ENCODE measurements at places on chromosomes 7 and 10. TPM values are rescaled to one million over a fixed set of nuclear protein-coding genes. Genes with fewer than 3 reads are reported as not detected.
A peak's percentile ranks its signal among the peaks of the same experiment; 100 is the strongest.

FAM221A gene
- 2.2 TPM for total RNA-seq

CREM gene
- 58.3 TPM for total RNA-seq

ATOH7 gene
- total RNA-seq, result 0.37 TPM

PON3 gene
- total RNA-seq, result not detected

FUOM gene
- total RNA-seq, result 103 TPM

CUBN gene
- total RNA-seq, result 0.06 TPM

CRPPA gene
- total RNA-seq, result 0.25 TPM

HYAL4 gene
- not detected for total RNA-seq

SCART1 gene
- total RNA-seq, result 0.18 TPM

PON1 gene
- not detected for total RNA-seq

MSS51 gene
- total RNA-seq, result 0.86 TPM

CDC14C gene
- not detected for total RNA-seq

KLLN gene
- total RNA-seq, result not detected

NRBF2 gene
- total RNA-seq, result 46.0 TPM

FAM237B gene
- total RNA-seq, result not detected

LIPA gene
- total RNA-seq, result 23.0 TPM

DNA sequence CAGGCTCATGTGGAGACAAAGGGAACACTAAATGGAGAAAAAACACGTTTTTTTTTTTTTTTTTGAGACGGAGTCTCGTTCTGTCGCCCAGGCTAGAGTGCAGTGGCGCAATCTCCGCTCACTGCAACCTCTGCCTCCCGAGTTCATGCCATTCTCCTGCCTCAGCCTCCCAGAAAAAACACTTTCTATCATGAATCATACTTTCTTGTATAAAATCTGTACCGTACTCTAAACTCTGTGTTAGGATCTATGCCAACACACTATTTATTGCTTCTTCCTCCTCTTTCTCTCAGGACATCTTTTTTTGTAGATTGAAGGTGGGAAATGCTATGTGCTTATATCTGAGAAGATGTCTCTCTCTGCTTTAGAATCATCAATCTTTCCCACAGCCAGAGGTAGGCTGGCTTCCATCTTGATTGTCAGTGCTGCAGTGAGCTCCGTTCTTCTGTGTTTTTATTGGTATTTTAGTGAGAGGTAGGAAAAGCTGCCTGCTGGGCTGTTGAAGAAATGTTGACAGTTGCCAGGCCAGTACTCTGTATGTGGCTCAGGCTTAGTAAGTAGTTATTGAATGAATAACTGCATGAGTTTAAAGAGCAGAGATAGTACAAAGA is 101.1 kb downstream of the GPR85 start:
- DNase-seq, result no peak

- DNase-seq, result no peak
These were observed 126.0 kb downstream of the STRA8 start for GRCh38 chr7:135359615-135360014.

- DNase-seq, result no peak
These were observed 13.9 kb downstream of the TET1 start for GRCh38 chr10:68574051-68574450.

GRCh38 chr7:117237646-117238045 is 85.2 kb downstream of the WNT2 start:
- DNase-seq, result no peak

- no peak for DNase-seq
These were observed 11.0 kb downstream of the CROT start for GRCh38 chr7:87356448-87356847.

DNA sequence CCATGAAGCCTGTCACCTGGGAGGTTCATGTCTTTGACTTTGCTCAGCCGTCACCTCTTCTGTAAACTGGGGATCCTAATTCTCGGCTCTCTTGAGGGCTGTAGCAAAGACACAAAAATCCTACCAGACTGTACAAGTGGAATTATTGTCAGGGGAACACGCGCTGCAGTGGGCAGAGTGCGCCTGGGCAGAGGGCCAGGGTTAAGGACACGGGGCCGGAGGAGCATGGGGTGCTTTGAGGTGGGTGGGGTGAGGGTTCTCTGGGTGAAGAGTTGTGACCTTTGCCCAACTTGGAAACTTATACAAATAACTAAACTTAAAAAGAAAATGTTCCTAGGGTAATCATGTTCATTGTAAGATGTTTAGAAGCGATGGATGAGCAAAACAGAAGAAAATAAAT is 36.0 kb downstream of the PALD1 start:
- no peak for DNase-seq

DNA sequence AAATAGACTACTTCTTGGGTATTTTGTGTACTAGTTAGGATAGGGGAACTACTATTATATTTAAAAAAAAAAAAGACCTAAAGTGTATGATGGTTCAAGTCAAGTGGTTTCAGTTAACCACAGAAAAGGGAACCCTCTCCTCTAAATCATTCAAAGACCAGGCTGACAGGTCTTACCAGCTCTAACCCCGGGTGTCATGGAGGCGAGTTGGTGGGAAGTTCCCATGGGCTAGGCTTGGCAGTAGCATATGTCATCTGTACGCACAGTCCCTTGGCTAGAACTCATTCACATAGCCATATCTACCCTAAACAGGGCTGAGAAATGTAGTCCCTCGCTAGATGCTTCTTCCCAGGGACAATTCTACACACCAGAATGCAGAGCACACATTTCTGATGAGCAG is 37.7 kb upstream of the KCNMA1 start:
- DNase-seq, result no peak

DNA sequence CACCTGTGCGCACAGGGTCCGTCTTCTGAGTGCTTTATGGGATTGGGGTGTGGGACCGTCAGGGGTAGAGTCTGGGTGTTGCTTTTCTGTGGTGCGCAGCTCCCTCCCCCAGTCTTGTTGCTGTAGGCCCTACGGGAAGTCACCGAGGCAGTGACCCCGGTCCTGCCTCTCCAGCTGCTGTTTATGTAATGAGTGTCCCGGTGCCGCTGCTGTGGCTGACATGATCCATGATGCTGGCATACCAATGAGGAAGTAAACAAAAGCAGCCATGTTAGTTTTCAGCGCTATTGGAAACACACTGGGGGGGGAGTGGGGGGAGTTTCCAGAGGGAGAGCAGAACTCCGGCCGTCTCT is 1.1 kb downstream of the TRIM8 start:
- DNase-seq, result no peak

DNA sequence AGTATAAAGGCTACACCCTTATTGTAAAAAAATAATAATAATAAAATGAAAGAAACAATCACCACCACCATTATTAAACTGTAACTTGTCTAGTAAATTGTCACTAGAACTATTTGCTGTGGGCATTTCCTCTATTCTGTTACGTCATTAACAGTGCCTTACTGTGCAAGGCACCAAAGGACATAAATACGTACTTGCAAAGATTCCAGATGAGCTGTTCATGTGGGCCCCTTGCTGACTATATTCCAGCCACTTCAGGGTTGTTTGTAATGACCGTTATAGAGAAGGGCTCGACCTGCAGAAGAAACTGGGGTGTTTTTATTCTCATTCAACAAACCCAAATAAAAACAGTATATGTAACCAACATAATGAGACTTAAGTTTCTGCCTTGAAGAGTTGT is 60.4 kb downstream of the KLRG2 start:
- no peak for DNase-seq

- no peak for DNase-seq
These were observed 34.0 kb downstream of the IMMP2L start for GRCh38 chr7:111528331-111528730.

DNA sequence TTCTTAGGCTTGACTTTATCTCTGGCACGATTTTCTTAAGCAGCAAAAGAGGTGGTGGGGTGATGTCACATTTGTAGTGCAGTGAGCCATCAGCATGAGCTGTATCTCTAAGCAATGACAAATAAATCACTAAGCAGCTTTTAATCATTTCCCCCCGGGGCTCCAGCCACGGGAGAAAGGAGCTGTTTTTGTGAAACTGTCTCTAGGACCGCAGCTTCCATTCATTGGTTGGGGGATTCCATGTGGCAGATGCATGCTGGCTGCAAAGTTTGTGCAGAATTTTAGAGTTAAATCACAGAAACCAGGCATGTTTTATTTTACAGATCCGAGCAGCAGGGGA is 464 bp downstream of the KIAA1217 start:
- no peak for DNase-seq

- DNase-seq, result peak; percentile 41
These were observed 2.1 kb downstream of the TRDMT1 start for GRCh38 chr10:17199351-17199804.

DNA sequence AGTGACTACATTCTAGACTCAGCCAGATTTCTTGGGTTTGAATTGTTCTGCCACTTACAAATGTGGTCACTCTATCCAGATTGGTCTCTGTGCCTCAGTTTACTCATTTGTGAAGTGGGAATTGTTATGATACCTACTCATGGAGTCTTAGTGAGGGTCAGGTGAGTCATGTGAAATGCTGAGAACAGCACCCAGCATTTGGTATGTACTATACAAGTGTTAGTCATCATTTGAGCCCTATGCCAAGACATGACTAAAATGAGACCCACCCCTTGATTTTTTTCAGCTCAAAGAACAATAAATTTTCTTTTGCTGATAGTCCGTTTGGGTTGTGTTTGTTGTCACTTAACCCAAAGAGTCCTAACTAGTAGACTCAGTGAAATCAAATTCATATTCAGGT is 92.8 kb downstream of the CHN2 start:
- no peak for DNase-seq

- no peak for DNase-seq
These were observed 104.8 kb upstream of the SLC25A13 start for GRCh38 chr7:96426685-96427084.

- no peak for DNase-seq
These were observed 338.8 kb downstream of the AUTS2 start for GRCh38 chr7:69937097-69937496.

GRCh38 chr10:21498377-21498776 is 27.1 kb downstream of the SKIDA1 start:
- DNase-seq, result no peak

GRCh38 chr10:88866454-88866853 is 13.6 kb upstream of the STAMBPL1 start:
- DNase-seq, result no peak
